ENCODE measurements at places on chromosomes 4 and X.

- no peak for DNase-seq
Observed at GRCh38 chrX:112113460-112113859, 30.9 kb upstream of the TRPC5 start.

GRCh38 chr4:153008578-153009199 is 72.6 kb downstream of the FHDC1 start:
- DNase-seq = no peak

DNA sequence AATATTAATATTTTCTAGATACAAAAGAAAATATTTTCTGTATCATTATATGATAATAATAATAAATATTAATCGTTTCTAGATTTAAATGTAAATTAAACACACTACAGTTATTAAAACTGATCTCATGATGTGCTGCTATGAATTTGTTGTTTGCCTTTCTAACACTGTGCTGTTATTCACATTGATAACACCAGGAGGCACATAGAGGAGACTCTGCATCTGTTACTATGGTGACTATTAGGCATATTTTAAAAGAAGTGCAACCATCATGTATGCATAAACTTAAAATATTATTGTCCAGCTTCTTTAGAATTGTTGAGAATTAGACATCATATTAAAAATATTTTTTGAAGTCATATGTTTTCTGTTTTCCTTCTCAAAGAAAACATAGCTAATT is 11.8 kb upstream of the PDGFC start:
- no peak for DNase-seq

DNA sequence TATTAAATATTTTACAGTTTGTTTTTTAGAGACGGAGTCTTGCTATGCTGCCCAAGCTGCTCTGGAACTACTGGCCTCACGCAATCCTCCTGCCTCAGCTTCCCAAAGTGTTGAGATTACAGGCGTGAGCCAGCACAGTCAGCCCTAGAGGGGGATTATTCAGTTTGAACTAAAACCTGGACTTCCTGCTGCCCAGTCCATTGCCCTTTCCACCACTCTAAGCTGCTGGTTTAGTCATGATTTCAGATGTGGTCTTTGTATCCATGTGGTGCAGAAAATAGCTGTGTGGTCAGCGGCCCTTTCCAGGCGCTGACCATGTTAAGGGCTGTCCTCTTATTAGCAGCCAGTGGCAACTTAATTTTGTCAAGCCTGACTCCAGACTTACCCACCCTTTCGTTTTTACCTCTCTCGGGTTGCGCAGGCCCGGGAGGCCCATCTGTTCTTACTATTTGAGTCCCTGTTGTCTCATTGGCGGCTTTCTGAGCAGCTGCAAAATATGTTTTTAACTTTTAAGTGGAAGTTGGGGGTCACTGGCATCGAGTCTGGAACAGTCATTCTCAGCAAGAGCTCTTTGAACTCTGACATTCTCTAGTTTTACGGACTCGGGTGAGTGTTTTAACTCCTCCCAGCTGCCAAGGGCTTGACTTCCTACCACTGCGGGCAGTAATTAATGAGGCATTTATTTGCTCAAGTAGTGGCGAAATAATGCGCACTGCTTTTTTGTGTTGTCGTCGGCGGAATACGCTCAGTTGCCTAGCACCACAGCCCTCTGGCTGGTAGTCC is 773 bp upstream of the VMA21 start:
- peak; percentile 7 for DNase-seq

DNA sequence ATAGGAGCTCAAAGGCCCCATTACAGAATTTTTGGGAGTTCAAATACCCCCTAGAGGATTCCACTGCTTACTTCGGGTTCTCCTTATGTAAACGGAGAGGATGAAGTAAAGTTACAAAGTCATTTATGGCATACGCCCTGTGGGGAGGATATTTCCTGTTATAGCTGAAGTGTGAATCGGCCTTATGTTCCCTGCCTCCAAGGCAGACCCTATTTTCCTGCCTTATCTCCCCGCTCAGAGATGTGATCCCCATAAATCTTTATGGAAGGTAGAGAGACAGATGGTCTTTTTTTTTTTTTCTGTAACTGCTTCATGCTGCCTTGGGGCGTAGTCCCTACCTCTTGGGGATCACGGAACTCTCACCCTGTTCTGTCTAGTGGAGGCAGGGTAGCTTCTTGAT is 56.0 kb upstream of the DHX15 start:
- DNase-seq = no peak

- no peak for DNase-seq
Observed at GRCh38 chrX:108114541-108114940, 23.0 kb downstream of the ATG4A start.

GRCh38 chr4:53919535-53919934 is 144.9 kb downstream of the CHIC2 start:
- DNase-seq = no peak

DNA sequence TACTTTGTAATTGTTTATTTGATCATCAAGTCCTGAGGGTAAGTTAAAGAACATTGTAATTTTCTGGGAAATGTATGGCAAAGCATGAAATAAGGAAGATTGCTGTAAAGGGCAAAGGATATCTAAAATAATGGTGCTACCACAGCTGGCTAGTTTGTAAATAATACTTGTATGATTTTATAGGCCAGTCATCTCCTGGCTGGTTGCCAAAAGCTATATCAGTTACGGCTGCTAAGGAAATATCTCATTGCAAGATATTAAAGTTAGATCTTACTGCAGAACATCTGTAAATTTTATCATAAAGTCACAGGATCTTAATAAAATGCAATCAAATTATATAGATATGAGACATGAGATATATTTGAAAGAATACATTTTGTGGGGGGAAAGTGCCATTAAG is 150.8 kb upstream of the CXCL13 start:
- no peak for DNase-seq

DNA sequence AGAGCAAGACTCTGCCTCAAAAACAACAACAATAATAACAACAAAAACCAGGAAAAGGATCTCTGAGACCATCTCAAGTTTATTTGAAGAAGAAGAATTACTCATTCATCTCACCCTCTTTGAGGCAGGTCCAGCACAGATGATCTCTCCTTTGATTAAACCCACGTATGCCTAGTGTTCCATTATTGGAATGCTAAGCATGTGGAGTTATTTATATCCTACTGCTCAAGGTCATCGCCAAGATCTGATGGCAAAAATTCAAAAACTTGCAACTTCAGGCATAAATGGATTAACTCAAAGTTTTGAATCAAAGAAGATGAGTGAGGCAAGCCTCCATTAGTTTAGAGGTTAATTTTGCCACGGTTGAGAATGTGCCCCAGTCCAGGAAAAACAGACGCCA is 184.2 kb downstream of the DHRSX start:
- no peak for DNase-seq

DNA sequence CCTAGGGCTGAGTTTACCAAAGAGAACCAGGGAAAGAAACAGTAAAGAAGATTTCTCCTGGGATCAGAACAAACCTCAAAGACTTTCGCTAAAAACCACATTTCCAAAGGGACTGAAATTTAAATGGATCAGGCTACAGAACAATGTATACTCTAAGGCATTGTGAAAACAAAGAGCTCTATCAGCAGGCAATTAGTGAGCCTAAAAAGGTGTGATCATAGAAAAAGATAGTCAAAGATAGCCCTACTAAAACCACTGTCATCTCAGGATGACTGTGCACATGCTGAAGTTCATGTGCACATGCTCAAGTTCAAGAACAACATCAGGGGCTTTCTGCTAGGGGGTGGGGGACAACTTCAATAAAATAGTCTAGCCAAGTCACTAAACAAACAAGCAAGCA is 12.9 kb upstream of the SMIM10L2A start:
- DNase-seq = no peak

- DNase-seq = no peak
Observed at GRCh38 chr4:81131066-81131465, 84.0 kb downstream of the PRKG2 start.

DNA sequence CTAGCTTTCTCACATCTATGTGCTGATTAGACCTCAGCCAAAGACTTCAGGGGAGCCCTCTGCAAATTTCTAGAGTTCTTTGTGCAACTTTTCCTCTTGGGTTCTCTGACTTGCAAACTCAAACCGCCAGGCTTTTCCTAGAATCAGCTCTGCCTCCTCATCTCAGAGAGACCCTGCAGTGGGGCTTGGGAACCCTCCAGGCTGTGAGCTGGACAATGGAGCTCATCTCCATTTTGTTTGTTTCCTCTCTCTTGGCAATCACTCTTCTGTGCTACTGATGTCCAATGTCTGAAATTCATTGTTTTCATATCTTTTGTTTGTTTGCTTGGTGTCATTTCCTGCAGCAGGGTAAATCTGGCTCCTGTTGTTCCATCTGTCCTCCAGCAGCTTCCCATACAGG is 33.0 kb downstream of the GYPB start:
- DNase-seq = no peak

- no peak for DNase-seq
Observed at GRCh38 chrX:30246769-30247489, at the start of gene MAGEB1. MAGEB1 (plus strand) TSS chrX:30247146; CDS start chrX:30250494, 3,348 bp downstream.

DNA sequence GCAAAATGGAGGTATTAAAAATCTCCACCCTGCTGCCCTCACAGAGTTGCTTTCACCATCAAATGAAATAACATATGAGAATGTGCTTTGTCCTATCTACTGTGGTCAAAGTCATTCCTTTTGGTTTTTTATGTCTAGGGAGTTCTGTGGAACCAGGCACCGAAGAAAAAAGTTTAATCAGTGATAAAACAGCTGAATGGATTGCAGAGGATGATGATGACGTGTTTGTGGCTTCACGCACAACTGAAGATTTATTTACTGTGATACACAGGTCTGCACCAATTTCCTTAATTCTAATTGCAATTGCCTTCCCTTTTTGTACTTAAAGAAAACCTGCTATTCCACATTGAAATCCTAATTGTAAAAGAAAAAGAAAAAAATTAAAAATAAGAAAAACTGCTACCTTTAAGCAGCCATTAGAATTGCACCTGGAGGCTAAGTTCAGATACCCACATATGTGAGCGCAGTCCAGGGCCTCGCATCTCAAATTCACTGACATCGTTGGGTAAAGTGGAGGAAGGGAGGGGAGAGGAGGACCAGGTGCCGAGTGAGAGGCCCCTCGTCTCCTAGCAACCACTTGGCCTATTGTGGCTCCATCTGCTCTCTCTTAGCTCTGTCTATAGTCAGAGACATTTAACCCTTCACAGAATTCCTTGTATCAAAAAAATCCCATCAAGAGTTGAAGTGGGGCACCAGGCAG is 10.5 kb upstream of the RTL5 start:
- DNase-seq = no peak

DNA sequence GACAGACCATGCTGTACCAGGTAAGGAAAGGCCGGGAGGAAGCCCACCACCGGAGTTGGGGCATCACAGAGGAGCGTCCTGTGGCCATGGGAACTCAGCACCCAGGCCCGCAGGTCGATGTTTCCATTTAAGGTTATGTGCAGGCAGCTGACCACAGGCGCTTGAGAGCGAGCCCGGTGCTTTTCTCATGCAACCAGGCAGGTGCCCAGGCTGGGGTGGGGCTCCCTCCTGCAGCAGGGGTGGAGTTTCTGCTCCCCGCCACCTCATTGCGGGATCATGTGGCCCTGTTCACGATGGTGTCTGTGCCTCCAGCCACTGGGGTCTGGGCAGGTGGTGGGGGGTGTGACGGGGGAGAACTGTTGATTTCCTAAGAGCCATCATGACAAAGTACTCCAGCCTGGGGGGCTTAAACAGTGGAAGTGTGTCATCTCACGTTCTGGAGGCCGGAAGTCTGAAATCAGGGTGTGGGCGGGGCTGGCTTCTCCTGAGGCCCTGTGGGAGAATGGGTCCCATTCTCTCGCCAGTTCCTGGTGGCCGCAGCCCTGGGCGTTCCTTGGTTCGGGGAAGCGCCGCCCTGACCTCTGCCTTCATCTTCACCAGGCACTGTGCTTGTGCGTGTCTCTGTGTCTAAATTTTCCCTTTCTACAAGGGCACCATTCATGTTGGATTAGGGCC is 60.9 kb downstream of the CPZ start:
- DNase-seq = no peak

DNA sequence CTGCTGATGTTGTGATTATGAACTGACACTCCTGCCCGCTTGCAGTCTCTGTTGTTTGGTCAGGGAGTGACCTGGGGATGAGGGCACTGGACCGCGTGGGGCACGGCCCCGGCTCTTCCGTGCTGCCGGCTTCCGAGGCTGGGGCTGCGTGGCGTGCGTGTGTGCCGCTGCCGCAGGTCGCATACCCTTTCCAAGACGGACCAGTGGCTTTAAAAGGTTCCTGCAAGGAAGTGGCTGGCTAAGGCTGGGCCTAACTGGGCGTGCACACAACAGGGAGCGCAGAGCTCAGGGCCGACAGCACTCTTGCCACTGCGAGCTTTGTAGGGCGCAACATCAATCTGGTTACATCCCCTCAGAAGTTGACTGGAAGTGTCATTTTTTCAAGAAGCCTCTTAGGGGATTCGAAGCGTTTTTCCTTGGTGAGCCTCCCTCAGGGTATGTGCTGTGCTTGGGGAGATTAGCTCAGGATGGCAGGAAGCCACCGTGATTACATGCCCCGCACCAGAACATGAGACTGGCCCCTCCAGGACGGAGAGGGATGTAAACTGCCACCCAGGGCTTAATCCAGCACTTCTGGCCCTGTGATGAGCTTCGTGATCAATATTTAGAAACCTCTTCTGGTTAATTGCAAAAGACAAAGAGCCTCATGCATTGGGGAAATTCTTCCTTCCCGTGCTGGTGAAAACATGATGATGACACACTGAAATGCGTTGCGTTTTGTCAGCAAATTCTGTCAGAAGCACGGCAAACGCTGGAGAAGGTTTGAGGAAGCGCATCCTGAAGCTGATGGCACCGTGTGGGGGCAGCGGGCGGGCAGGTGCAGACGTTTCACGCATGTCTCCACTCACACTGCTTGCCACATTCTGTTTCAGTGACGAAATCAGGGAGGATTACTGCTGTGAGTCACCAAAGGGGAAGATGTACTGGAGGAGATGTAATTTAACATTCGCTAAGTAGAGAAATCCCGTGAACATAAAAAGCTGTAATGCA is 11.1 kb downstream of the MAEA start:
- peak; percentile 37 for DNase-seq

- no peak for DNase-seq
Observed at GRCh38 chrX:7143941-7144525, 3.5 kb upstream of the STS start.

GRCh38 chrX:109848461-109849050 is 115.5 kb upstream of the ACSL4 start:
- no peak for DNase-seq

GRCh38 chrX:154603438-154604430 is 15.3 kb downstream of the CTAG1B start:
- no peak for DNase-seq

GRCh38 chr4:151658959-151659600 is 101.7 kb downstream of the GATB start:
- DNase-seq = no peak

DNA sequence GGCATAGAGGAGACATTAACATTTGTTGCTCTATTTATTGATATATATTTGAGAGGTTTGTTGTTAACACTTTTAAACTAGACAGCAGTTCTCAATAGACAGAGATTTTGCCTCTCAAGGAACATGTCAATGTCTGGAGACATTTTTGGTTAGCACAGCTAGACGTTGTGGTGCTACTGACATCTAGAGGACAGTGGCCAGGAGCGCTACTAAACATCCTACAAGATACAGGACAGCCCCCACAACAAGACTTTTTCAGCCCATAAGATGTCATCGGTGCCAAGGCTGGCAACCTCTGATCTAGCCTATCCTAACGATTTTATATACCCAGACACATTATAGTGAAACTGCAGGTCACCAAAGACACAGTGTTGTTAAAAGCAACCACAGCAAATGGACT is 18.4 kb upstream of the CTSO start:
- DNase-seq = no peak

- DNase-seq = no peak
Observed at GRCh38 chr4:158025131-158025530, 147.7 kb downstream of the GASK1B start.

GRCh38 chrX:118675966-118676349 is 51.4 kb upstream of the IL13RA1 start:
- DNase-seq = no peak

GRCh38 chr4:127049526-127049925 is 583.2 kb upstream of the INTU start:
- no peak for DNase-seq

Data from stimulated activated CD4-positive, alpha-beta T cell treated with anti-CD3 and anti-CD28 coated beads, Interleukin-2, amount 100 ng/mL, for 48 hours (primary cell).